ENCODE measurements at places on chromosomes 16 and 17.
A peak's percentile ranks its signal among the peaks of the same experiment; 100 is the strongest.

DNA sequence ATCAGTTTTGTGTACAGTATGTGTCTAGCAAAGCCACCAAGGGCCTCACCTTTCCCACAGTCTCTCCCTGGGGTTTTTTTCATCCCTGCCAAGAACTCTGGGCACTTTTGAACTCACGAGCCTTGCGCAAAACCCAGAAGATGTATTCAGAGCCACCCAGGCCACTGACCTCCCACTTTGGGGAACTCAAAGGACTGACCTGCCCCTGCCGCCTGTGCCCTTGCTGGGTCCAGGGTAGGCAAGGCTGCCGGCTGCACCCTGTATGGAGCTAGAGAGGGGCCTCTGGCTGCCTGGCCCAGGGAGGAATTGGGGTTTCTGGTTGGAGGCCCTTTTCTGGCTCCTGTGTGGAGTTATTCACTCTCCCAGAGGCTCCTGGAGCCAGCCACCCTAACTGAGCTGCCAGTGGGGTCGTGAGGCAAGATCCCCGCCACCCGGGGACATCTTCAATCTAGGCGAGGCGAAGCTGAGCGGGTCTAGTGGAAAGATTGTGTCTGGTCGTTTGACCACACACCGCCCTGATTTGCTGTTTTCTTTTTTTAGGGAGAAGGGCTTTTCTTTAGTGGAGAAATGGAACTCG lies 1.9 kb downstream of the CDK5R1 start:
- no peak for DNase-seq

GRCh38 chr16:5504064-5504781 lies 406.6 kb upstream of the EEF2KMT start:
- DNase-seq: no peak

- no peak for DNase-seq
Observed at GRCh38 chr16:9787717-9788116, 394.5 kb downstream of the GRIN2A start.

- no peak for DNase-seq
Observed at GRCh38 chr17:51817117-51817516, 341.4 kb downstream of the CA10 start.

DNA sequence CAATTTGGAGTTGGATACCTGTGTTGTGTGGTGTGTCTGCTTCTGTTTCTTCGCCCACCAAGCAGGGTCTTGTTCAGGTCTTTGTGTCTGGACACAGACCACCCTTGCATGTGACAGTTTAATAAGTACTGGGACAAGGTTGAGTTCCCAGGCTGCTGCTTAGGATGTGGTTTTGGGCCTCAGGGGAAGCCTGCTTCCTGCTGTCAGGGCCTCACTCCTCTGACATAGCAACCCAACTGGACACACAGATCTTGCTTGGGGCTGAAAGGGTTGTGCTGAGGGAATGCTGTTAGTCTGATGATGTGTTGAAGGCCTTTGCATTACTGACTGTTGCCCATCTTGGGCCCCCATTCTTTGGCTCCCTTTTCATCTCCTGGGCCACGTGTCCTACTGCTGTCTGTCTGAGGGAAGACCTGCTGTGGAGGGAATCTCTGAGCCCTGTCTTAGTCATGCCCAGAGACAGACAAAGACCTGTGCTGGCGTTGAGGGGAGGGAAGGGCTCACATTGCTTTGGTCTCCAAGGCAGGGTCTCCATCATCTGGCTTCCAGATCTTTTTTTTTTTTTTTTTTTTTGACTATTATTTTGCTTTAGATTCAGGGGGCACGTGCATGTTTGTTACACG lies 4.7 kb upstream of the TGFB1I1 start:
- peak; percentile 93 for DNase-seq

- DNase-seq: no peak
Observed at GRCh38 chr17:65193305-65193704, 56.1 kb downstream of the RGS9 start.

DNA sequence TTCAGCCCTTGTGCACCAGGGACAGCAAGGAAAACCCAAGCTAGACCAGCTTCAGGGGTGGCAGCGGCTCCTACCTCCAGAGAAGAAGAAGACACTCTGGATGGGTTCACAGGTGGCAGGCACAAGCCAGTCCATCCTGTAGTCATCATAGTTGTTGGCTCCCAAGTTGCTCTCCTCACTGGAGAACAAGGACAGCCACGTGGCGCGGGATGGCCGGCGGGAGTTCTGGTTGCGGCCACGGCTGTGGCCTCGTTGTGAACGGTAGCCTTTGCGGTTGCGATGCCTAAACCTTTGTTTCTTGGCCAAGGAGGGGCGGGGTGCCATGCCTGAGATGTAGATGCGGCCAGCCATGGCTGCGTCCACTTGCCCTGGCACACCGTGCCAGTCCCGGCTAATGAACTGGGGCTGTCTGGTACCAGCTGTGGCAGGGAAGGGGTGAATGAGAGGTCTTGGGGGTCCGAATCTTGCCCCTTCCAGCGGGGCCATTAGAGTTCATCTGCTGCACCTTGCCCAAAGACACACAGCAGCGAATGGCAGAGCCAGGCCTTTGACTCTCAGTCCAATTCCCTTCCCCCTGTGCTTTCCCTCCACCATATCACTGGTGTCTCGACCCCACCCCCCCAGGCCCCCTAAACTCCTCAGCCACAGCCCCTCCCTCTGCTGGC lies 2.3 kb downstream of the VTN start:
- no peak for DNase-seq

GRCh38 chr16:28108590-28109247 lies 45.2 kb upstream of the GSG1L start:
- DNase-seq: no peak

DNA sequence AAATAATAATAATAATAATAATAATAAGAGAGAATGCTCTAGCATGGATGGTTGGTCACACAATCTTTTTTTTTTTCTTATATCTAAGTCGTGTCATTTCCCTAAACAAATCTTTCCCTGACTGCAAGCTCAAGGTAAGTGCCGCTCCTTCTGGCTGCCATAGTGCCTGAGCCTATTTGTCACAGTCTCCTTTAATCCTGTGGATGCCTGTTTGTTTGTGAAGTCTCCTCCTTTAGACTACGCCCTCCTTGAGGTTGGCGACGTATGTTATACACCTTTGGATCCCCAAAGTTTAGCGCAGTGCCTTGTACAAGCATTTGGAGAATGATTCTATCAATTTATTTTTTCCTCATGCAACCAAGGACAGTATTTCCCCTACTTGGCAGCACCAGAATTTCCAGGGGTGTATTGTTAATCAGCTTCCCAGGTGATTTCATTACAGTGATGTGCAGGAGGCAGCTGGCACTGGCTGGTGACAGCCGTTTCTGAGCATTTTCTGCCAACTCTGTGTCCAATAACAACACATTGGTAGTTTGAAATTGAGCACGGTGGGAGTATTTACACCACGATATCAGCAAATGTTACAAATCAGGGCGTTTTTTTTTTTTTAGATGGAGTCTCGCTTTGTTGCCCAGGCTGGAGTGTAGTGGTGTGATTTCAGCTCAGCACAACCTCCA lies 26.6 kb downstream of the TMEM238L start:
- no peak for DNase-seq

DNA sequence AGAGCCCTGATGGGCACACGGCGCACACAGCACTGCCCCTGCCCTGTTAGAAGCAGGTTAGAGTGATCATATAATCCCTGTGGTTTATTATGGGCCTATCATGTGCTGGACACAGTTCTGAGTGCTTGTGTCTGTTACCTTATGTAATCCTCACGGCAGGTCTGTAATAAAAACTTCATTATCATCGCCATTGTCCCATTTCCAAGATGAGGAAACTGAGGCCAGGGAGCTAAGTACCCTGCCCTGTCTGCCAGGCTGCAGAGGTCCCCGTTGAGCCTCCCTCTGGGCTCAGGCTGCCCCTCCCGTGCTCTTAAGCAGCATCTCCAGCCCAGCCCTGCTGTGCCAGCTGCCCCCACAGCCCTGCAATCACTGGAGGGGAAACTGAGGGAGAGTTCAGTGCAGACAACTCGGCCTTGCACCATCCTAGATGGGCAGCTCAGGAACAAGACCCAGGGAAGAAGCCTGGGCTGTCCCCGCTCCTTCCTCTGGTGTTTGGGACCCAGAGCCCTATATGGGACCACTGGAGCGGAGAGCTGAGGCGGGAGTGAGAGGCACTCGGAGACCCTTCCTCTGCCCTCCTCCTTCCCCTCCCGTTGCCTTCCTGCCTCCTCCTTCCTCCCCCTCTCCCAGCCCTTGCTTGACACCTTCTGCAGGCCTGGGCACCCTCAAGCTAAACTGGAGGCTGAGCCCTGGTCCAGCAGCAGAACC lies 42.0 kb downstream of the WNT3 start:
- DNase-seq: no peak

GRCh38 chr16:12060751-12061150 lies 84.2 kb downstream of the SNX29 start:
- no peak for DNase-seq

DNA sequence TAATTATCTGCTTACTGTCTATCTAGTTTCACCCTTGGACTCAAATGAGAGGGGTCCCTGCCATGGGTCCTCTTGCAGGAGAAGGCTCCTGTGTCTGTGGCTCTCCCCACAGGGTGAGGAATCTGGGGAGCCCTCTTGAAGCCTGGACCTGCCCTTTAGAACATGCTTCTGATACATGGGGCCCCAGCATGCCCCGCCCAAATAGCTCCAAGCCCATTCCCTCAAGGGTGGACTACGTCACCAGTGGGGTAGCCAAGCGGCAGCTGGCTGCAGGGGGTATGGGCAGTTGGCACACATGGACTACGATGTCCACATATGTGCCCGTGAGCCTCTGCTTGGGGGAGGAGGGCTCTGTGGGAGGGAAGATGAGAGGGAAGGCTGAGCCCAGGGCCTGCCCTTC lies 39.3 kb downstream of the ARHGAP27 start:
- no peak for DNase-seq

DNA sequence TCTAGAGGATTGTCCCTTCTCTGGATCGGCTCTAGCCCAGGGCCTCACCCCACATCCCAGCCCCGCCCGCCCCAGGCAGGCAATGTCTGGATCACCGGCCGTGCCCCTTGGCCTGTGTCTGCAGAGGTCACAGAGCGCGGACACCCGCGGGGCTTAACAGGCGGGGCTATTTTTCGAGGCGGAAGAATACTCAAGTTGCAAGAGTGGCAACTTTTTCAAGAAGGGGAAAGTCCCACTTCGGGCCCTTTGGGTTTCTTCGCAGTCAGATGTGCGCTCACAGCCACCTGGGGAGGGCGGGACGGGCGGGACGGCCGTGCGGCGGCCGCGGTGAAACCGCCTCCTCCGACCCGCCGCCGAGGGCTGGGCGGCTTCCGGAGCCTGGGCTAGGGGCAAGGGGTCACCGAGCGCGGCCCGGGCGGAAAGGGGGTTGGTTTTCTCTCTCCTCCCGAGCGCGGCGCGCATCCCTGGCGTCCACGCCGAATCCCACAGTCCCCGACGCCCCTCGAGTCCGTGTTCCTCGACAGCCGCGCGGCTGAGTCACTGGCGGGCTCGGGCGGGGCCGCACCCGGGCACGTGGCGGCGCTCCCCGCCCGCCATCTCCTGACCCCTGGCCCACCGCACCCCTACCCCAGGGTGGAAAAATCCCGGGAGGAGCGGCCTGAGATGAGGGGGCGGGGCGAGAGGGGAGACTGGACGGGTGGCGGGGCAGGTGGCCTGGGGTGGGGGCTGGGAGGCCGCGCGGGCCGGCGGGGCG lies 1.2 kb upstream of the PFN1 start:
- DNase-seq: peak; percentile 47

- peak; percentile 42 for DNase-seq
Observed at GRCh38 chr16:87391324-87391949, 699 bp upstream of the MAP1LC3B start.

DNA sequence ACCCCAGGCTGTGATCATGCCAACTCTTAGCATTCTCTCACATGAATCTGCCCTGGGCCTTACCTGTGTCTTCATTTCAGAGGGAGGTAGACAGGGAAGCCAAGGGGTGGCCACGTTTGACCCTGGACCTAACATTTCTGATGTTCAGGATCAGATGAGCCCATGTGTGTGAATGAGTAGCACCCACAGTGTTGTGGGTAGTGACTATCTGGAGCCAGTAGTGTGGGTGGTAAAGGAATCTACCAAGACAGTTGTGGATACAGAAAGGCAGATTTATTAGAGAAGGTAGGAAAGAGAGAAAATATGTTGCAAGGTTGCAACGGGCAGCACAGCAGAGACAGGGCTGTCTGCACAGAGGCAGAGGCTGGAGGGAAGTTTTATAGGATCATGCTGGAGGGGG lies 60.5 kb downstream of the TK2 start:
- DNase-seq: no peak

GRCh38 chr17:2405247-2405926 lies 4.5 kb upstream of the MNT start:
- DNase-seq: no peak

GRCh38 chr17:75697651-75698291 lies 23.5 kb upstream of the ITGB4 start:
- no peak for DNase-seq

DNA sequence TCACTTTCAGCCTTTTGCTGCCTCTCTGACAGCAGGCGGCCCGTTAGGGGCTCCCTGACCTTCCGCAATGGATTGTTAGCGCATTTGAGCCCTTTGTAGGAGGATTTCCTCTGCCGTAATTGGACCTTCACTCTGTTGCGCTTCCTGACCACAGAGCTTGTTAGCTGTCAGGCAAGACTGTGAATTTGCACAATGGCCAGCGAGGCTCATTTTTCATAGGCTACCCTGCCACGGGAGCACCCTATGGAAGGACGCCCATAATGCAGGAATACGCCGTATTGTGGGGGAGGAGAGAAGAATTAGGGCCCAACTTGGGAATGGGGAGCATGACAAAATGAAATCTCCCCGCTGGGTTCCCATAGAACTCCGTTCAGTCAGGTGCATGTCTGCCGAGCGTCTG lies 205.2 kb upstream of the NLRP1 start:
- no peak for DNase-seq

DNA sequence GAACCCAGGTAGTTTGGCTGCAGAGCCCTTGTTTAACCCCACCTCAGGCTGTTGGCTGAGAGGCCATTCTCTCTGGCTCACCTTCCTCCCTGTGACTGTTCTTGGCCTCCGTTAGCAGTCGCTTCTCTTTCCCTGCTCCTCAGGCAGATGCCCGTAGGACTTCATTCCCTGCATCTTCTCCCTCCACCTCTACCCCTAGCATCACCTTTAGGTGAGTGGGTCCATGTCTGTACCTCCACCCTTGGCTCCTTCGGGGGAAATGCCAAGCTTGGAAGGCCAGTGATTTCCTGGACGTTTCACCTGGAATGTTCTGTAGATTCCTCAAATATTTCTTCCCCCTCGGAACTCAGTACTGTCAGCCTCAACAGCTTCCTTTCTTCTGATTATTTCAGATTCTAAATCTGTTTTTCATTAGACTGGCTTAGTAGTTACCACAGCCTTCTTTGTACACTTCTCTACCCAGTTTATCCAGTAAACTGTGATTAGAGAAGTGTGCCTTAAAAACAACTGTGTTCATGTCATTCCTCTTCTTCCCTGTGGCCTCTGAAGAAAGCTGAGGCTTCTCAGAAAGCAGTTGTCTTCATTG lies 227.9 kb downstream of the MSI2 start:
- DNase-seq: no peak

GRCh38 chr17:47877368-47878034 lies 18.5 kb upstream of the SP2 start:
- peak; percentile 79 for DNase-seq

DNA sequence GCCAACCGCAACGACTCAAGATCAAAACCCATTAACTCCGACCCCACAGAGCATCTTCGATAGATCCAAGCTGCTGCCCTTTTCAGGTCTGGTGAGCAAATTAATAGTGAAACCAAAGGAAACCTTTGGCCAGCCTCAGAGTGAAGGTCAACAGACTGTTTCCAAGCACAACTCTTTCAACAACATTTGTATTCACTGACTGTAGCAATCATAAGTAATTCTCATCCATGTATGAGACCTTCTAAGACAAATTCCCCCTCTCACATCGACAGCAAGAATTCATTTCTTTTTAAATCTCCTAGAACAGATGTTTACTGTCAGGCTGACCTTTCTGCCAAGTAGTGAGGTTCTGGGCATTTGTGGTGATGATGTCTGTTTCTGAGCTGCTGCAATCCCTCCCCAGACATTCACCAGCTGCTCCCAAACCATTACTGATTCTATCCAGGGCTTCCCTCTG lies 64.2 kb downstream of the SLC39A11 start:
- no peak for DNase-seq
